ENCODE measurements at places on chromosomes 16 and 17.
A peak's percentile ranks its signal among the peaks of the same experiment; 100 is the strongest.

- no peak for DNase-seq
These were observed 178.2 kb upstream of the RPH3AL start for GRCh38 chr17:530851-531250.

- no peak for DNase-seq
These were observed 65.9 kb downstream of the CEP95 start for GRCh38 chr17:64572682-64573154.

GRCh38 chr17:76969598-76970172 is 101.5 kb downstream of the MGAT5B start:
- DNase-seq: no peak

- no peak for DNase-seq
These were observed 134.9 kb upstream of the CDH5 start for GRCh38 chr16:66231452-66232160.

DNA sequence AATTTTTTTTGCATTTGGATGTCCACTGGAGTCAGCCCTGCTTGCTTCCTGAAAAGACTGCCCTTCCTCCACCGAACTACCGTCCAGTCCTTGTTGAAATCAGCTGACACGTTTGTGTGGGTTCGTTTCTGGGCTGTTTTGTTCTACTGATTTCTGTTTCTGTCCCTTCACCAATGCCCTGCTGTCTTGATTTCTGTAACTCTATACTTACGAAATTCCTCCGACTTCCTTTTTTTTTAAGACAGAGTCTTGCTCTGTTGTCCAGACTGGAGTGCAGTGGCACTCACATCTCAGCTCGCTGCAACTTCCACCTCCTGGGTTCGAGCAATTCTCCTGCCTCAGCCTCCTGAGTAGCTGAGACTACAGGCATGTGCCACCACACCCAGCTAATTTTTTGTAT is 8.4 kb upstream of the GAA start:
- no peak for DNase-seq

GRCh38 chr17:75891022-75891604 is 5.6 kb downstream of the TRIM65 start:
- no peak for DNase-seq

DNA sequence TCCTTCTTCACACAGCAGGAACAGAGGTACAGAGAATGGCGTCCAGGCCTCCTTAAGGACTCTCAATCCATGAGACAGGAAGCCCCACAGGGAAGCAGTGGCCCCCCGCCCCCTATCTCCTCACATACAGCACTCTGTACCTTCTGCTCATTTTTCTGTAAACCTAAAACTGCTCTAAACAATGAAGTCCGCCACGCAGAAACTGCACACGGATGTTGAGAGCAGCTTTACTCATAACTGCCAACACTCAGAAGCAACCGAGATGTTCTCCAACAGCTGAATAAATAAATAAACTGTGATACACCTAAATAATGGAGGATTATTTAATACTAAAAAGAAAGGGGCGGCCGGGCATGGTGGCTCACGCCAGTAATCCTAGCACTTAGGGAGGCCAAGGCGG is 9.9 kb downstream of the TBC1D16 start:
- no peak for DNase-seq

- DNase-seq: no peak
These were observed 25.3 kb upstream of the BRD7 start for GRCh38 chr16:50393858-50394802.

DNA sequence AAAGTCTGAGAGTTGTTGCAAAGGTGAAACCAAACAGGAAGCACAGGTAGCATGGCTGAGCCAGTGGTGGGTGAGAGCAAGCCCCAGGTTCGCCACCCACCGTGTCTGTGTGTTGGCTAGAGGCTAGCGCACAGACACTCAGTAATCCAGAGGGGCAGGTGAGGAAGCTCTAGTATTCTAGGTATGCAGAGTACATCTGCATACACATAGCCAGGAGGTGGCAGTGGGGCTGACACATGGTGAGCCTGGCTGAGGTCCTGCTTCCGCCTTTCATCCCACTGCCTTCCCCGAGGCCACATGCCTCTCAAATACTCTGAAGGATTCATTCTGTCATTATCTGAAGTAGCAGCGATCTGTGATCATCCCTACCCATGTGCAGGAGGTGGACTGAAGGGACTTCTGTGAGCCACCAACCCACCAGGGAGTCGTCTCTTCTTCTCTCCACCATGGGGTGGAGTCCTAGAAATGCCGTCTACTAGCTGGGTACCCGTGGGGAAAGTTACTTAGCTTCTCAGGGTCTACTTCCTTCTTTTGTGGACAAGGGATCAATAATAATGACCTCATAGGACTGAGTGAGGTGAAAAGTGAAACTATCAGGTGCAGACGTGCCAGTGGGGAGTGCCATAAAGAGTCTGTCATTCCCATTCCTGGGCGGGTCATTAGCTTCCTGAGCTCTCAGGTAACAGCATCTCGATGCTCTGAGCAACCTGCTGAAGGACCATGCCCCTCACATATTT is 36.0 kb upstream of the ICAM2 start:
- no peak for DNase-seq

- DNase-seq: no peak
These were observed 8.2 kb upstream of the MPP2 start for GRCh38 chr17:43915559-43915958.

DNA sequence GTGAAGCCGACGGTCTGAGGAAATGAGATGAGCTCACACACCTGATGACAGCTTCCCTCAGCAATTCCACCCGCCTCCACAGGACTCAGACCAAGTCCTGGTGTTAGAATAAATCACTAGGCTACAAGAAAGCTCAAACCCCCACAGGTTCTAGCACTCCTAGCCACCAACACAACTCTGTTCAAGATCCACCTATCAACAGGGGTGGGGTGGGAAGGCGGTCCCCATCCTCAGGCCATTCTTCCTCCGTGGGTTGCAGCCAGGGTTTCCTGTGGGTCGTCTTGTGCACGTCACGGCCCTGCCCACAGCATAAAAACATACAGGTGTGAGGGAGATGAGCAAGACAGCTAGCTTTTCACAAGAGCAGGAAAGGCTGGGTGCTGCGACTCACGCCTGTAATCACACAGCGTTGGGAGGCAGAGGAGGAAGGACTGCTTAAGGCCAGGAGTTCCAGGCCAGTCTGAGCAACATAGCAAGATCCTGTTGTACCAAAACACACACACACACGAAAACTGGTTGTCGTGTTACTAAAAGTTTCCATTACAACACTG is 81.1 kb downstream of the ANKRD11 start:
- no peak for DNase-seq

GRCh38 chr17:48262982-48263730 is 155.6 kb downstream of the SNX11 start:
- DNase-seq: no peak

- DNase-seq: no peak
These were observed 2.5 kb upstream of the HS3ST6 start for GRCh38 chr16:1920727-1921171.

DNA sequence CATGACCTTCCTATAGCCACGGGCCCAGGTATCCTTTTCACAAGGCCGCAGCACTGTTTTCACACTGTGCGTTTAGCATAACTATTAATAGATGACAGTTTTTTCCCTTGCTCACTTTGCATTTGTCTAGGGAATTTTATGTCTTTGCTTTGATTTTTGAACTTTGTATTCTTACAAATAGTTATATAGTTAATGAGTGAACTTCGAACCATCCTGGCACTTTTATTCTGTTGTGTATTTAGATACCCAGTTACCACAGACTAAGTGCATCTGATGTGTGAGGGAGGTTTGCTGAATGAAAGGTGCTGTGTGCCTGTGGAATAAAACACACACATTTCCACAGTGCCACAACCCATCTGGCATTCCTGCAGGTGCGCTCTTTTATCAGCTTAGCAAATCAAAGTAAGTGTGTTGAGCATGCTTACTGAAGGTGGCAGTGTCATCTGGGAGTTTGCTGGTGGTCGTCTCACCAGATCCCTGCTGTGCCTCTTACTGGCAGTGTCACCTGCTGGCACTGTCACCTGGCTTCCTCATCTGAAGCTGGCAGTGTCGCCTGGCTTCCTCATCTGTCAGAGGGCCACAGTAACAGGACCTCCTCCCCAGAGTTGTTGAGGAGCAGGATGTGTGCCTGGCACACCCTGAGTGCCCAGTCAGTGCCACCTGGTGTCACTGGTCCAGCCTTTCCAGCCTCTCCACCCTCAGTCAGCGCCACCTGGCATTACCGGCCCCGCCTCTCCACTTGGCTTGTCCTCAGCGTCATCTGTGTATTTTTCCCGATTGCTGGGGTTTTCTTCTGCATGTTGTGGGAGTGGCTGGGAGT is 37.6 kb downstream of the USP10 start:
- no peak for DNase-seq

DNA sequence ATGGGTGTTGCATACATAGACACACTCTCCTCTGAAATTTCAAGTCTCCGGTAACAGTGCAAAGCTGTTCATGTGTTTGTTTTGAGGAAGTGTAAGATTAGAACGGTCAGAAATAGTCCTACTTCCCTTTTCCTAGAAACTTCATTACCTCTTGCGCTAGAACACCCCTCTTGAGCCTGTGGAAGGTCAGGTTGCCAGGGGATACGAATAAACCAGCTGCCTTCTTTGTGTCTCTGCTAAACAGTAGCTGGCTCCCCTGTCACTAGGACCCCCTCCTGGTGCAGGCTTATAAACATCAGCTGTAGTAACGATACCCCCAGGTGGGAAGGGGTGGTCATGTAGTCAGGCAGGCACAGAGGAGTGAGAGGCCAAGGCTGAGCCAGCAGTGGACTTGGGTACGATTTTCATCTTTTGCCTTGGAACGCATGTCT is 113.4 kb upstream of the RCVRN start:
- DNase-seq: no peak

DNA sequence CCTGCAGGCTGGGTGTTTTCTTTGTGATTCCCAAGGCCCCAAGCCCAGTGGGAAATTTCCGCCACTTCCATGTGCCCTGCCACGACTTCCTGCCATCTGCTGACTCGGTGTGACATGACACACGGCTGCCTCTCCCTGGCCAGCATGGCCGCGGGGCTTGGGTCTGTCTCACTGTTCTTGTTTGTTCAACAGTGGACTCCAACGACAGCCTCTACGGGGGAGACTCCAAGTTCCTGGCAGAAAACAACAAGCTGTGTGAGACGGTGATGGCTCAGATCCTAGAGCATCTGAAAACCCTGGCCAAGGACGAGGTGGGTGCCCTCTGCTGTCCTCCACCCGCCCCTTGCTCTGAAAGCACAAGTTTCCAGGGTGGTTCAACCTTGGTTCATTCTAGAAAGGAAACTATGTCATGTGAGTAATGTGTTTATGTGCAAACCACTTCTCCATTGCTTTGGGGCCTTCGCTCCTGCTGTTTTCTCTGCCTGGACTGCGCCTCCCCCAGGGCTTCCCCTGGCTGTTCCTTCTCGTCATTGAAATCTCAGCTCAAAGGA is 26.8 kb downstream of the KNOP1 start:
- no peak for DNase-seq

DNA sequence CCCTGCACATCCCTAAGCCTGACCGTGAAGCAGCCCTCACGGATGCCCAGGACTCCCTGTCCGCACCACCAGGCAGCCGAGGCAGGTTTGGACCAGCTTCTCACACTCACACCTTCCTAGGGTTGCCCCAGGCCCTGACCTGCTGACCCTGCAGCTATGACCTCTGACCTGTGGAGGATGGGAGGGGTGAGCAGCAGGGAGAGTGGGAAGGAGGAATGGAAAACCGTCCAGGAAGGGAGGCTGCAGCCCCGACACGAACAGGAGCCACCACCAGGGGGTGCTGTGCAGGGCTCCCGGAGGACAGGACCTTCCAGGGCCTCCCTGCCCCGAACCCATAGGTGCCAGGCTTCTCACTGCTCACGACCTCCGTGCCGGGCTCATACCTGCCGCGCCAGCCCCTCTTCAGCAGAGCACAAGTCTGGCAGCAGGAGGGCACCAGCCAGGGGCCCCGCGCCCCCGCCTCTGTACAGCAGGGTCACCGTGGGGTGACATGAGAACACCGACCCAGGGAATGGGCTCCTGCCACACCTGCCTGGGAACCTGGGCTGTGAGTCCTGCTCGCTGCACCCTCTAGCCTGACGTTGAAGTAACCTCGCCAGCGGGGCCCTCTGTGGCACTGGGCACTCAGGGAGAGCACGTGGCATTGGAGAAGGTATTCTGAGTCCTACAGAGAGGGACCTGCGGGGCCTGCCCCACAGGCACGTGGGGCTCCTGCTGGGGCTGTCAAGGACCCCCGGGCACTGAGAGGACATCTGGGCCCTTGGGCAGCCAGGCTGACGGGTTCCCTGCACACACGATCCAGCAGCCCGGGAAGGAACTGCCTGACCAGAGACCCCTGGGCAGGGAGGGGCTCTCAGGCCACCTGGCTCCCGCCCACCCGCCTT is 37.6 kb downstream of the CTU2 start:
- peak; percentile 45 for DNase-seq

DNA sequence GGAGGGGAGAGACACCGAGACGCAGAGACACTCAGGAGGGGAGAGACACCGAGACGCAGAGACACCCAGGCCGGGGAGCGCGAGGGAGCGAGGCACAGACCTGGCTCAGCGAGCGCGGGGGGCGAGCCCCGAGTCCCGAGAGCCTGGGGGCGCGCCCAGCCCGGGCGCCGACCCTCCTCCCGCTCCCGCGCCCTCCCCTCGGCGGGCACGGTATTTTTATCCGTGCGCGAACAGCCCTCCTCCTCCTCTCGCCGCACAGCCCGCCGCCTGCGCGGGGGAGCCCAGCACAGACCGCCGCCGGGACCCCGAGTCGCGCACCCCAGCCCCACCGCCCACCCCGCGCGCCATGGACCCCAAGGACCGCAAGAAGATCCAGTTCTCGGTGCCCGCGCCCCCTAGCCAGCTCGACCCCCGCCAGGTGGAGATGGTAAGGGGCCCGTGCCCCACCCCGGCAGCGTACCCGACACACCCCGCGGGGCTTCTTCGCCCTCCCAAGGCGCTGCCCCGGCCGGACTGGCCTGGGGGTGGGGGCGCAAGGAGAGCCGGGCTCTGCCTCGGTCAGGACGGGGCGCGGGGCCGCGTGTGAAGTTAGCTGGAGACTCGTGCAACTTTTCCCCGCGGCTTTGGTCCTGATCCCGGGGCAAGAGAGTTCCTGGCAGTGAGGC is 427 bp downstream of the PPP1R1B start:
- no peak for DNase-seq

DNA sequence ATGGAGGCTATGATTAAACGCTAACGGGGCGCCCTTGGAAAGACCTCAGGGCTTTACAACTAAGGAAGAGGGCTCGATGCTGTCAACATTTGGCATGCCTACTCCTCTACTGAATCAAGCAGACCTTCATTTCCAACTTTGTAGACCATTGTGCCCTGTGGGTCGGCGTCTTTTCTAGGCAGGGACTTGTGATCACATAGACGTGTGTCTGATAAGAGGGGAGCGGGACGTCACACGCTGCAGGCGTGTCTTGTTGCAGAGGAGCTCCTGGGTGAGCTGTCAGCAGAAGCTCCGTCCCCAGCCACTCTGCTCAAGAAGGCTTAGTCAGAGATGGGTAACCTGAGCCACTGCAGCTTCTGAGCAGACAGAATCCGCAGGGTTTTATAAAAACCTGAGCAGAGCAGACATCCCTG is 2.8 kb downstream of the MAPK8IP3 start:
- DNase-seq: no peak

GRCh38 chr17:81394921-81395599 is at the start of gene BAHCC1:
TSS of gene BAHCC1 (plus strand) at chr17:81395457. CDS start at chr17:81399740, 4,283 bp downstream.
- DNase-seq: peak; percentile 77

DNA sequence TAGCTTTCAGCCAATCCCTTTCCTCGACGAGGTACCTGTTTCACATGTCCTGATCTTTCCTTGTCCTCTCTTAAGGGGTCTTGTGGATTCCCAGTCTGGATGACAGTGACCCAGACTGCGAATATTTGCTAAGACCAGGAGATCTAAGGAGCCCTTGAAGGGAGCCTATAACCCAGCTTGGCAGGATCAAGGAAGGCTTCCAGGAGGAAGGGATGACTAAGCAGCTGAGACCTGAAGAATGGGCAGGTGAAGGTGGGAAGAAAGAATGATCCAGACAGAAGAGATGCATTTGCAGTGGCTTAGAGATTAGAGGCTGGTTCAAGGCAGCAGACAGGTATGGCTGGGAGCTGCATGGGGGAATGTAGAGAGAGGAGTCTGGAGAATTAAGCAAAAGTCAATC is 1.9 kb upstream of the PDK2 start:
- DNase-seq: no peak

All from stimulated activated CD8-positive, alpha-beta memory T cell treated with anti-CD3 and anti-CD28 coated beads, Interleukin-7, amount 100 ng/mL, for 48 hours (primary cell).